ENCODE measurements at places on chromosomes 11 and 22. TPM values are rescaled to one million over a fixed set of nuclear protein-coding genes. Genes with fewer than 3 reads are reported as not detected.

DNA sequence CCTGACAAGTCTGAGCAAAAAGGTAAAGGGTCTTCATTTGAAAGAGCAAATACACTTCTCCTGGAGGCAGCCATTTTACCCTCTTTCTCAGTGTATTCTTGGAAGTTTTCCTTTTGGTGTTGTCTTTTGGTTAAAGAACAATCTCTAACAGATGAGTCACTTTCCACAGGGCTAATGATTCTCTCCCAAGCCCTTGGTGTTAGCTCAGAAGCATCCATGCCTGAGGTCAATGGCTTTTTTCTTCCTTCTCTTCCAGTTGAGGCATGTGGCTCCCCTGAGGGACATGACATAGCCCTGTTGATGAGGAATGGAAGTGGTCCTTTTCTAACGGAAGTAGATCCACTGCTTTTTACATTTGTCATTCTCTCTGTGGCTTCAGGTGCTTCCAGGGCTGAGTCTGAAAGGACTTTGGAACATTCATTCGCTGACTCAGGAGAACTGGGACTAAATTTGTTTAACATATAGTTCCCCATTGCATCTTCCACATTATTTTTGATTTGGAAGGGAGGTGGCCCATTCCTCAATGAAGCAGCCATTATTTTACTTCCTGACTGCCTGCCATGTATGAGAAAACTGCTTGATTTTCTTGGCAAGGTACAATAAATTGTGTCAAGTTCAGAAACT, 13.8 kb upstream of the POGLUT3 start:
- no peaks in the 10 kb centered on the region for H3K36me3 ChIP-seq
- H3K4me3 ChIP-seq: no peak overlapping the region
- H3K4me1 ChIP-seq: no peaks in the 10 kb centered on the region
- H3K27ac ChIP-seq: no peak overlapping the region

DNA sequence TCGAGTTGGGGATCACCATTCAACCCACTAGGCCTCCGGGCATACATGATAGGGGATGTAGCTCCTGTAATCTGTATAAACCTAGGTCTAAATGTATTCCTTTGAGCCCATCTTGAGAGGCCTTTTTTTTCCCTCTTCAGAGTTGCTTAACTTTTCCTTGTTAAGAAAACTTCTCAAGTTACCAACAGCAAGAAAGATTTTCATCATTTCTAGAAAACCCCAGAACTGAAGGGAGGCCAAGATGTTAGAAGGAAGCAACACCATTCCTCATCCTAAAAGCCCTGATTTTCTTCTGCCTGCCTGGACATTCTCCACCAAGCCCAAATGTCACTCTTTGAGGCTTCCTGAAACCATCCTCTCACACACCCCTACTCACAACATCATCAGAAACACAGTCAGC, 79.4 kb downstream of the TMPRSS5 start:
- H3K36me3 ChIP-seq: no peaks in the 10 kb centered on the region
- DNase-seq: no peak
- H3K4me1 ChIP-seq: no peaks in the 10 kb centered on the region

DNA sequence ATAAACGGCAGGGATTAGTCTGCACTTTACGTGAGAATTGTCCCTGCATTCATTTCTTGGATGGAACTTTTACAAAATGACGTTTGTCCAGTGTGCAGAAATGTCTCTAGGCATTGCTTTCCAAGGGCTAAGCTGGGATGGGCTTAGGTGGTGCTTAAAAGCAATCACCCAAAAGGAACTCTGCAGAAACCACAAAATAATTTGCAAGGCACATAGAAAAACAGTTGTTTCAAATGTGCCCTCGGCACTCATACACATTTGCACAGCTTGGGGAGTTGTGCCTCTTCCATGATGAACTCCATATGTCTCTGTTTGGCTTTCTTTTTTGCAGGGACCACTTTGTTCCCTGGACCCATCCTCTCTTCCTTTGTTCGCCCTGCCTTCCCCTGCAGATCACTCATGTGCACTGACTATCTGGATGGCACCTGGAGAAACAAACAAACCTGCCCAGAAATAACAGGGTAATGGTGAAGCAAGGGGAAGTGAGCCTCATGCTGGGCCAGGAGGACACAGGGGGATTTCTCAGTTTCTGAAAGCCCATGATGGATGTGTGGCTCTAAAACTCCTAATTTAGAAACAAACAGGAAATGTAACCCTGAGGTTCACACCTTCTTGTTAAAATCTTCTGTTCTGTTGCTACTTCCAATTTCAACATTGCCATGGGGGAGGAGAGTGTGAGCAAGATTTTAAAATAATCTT, 150.2 kb downstream of the SNX19 start:
- no peaks in the 10 kb centered on the region for H3K4me1 ChIP-seq
- no peak overlapping the region for H3K4me3 ChIP-seq
- H3K27ac ChIP-seq: no peak overlapping the region
- no peaks in the 10 kb centered on the region for H3K27me3 ChIP-seq
- no peak for DNase-seq

GRCh38 chr22:43349636-43350035, 6.5 kb upstream of the SCUBE1 start:
- H3K27me3 ChIP-seq: no peaks in the 10 kb centered on the region
- DNase-seq: no peak
- no peak overlapping the region for H3K4me3 ChIP-seq
- peaks cover 3% of the 10 kb centered on the region for H3K4me1 ChIP-seq

GRCh38 chr11:57598831-57599155, 1.3 kb downstream of the SERPING1 start:
- no peaks in the 10 kb centered on the region for H3K27me3 ChIP-seq
- no peaks in the 10 kb centered on the region for H3K36me3 ChIP-seq
- peaks cover 25% of the 10 kb centered on the region for H3K4me1 ChIP-seq
- no peak for DNase-seq
- peak overlapping the region; percentile 89 for H3K27ac ChIP-seq
- H3K4me3 ChIP-seq: peak overlapping the region; percentile 61

DNA sequence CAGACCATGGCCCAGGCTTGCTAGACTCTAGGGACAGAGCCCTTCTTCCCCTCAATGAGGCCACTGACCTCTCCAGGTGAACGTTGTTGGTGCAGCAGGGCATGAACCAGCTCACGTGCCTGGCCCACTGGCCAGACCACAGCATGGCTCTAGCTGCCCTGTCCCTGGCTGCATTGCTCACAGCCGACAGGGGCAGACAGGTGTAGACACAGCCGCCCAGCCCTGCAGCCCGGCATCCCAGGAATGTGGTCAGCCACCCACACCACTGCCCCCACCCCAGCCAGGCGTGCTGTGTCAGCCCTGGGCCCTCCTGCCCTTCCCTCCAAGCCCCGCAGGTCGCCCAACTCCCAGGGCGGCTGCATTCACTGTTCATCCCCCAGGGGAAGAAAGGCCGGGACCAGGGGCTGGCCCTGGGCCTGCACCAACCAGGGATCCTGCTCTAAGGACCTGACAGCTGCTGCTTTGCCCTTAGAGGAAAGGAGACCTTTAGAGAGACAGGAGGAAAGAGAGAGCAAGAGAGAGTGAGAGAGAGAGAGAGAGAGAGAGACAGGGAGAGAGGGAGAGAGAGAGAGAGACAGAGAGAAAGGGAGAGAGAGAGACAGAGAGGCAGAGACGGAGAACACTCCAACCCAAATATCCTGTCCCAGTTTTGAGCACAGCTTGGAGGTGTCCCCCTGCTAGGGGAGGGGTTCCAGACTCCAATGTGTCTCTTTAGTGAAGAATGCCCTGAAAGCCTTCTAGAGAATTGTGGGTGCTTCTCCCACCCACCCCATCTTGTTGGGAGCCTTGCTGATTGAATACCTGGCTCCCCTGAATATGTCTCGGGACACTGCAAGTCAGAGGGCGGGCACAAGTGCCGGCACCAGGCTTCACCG, 44.2 kb upstream of the LINC01488 start:
- no peaks in the 10 kb centered on the region for H3K27me3 ChIP-seq
- H3K36me3 ChIP-seq: no peaks in the 10 kb centered on the region
- H3K4me3 ChIP-seq: no peak overlapping the region
- peaks cover 3% of the 10 kb centered on the region for H3K4me1 ChIP-seq
- H3K27ac ChIP-seq: peak overlapping the region; percentile 33

- peaks cover 6% of the 10 kb centered on the region for H3K4me1 ChIP-seq
- H3K27me3 ChIP-seq: no peaks in the 10 kb centered on the region
- H3K27ac ChIP-seq: no peak overlapping the region
- H3K4me3 ChIP-seq: no peak overlapping the region
Measured at GRCh38 chr11:108235192-108235591, 12.3 kb downstream of the ATM start.

DNA sequence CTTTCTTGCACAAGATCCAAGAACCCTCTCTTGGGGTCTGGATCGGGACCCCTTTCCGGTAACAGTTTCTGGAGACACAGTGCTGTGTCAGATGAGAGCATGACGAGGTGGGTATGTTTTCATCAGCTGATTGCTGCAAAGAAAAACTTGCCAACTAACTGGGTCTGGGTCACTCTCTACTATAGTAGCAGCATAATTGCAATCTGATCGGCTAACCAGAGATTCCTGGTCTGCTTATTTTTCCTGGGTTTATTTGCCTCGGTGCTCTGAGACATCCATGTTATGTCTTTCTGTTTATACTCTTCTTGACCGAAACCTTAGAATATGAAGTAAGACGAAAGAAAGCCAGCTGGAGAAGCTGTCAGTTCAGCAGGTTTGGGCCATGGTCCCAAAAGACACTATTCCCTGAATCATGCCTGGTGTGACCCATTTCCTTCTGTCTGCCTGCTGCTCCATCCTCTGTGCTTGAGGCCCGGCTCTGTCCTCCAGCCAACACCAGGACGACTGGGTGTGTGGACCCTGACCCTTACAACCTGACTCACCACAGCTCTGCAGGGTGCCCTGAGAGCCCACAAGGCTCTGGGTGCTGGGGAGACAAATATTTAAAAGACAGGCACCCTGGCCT, 24.1 kb upstream of the CLMP start:
- H3K4me1 ChIP-seq: no peaks in the 10 kb centered on the region
- no peak for DNase-seq
- peak overlapping the region; percentile 46 for H3K27ac ChIP-seq
- no peaks in the 10 kb centered on the region for H3K27me3 ChIP-seq

GRCh38 chr22:50469377-50470305, 5.2 kb downstream of the SBF1 start:
- H3K27ac ChIP-seq: peak overlapping the region; percentile 20
- no peak overlapping the region for H3K4me3 ChIP-seq
- H3K27me3 ChIP-seq: no peaks in the 10 kb centered on the region

DNA sequence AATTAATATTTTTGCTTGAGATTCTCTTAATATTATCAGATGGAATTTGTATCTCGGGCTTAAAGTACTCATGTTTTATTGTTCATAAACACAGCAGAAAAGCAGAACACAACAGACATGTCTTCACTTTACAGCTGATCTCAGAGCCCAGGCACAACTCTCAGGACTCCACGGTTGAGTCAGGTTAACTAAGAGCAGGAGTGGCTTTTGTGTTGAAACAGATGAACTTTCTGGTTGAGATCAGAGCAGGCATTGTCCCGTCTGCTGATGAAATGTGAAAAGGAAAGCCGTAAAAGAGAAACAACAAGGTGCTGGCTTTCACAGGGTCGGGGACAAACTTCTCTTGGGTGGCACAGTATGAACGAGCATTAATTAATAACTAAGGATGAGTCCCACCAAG, 49.0 kb downstream of the JHY start:
- H3K4me1 ChIP-seq: no peaks in the 10 kb centered on the region
- DNase-seq: no peak
- H3K27me3 ChIP-seq: no peaks in the 10 kb centered on the region
- no peak overlapping the region for H3K4me3 ChIP-seq
- H3K36me3 ChIP-seq: no peaks in the 10 kb centered on the region

- H3K4me1 ChIP-seq: no peaks in the 10 kb centered on the region
- DNase-seq: no peak
- H3K27me3 ChIP-seq: no peaks in the 10 kb centered on the region
- no peak overlapping the region for H3K4me3 ChIP-seq
- H3K36me3 ChIP-seq: no peaks in the 10 kb centered on the region
Measured at GRCh38 chr22:30998329-30998728, 29.3 kb downstream of the TUG1 start.

DNA sequence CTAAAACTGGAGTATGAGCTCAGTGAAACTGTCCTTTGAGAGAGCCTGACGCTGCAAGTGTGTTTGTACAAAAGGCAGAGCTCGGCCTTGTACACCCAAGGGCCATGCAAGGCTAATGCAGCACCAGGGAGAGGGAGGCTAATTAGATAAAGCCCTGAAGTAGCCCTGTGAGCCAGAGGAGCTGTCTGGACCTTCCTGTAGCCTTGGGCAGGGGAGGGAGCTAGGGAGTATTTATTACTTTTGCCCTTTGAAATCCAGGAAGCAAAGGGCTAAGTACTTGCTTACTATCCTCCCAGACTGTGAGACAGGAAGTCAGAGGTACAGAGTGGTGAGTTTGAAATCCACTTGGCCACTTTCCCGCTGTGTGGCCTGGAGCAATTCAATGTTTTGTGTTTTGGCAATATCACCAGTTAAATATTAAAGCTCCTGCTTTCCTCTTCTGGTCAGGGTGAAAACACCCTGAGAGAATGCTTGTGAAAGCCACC, 10.2 kb upstream of the LDHA start:
- H3K36me3 ChIP-seq: no peaks in the 10 kb centered on the region
- H3K4me1 ChIP-seq: peaks cover 29% of the 10 kb centered on the region
- no peak overlapping the region for H3K4me3 ChIP-seq
- no peaks in the 10 kb centered on the region for H3K27me3 ChIP-seq

- H3K4me3 ChIP-seq: no peak overlapping the region
- no peaks in the 10 kb centered on the region for H3K36me3 ChIP-seq
- DNase-seq: no peak
- H3K4me1 ChIP-seq: no peaks in the 10 kb centered on the region
- no peaks in the 10 kb centered on the region for H3K27me3 ChIP-seq
Measured at GRCh38 chr11:45538939-45539338, 126.5 kb downstream of the CHST1 start.

DNA sequence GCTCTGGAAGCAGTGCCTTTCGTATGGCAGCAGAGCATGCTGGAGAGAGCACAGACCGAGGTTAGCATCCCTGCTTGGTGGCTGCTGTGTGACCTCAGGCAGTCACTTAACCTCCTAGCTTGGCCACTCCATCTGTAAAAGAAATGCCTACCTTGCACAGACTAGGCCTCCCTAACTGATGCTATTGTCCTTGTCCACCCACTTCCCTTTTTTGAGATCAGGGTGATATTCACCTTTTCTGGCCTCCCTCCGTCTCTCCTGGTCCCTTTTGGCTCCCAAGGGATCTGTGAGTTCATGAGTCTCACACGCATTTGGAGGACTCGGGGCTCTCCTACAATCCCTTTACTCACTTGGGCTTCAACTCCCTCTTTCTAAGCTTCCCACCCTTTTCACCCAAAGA, 37.2 kb downstream of the TECTA start:
- no peaks in the 10 kb centered on the region for H3K4me1 ChIP-seq
- no peak overlapping the region for H3K4me3 ChIP-seq
- H3K27me3 ChIP-seq: no peaks in the 10 kb centered on the region
- H3K27ac ChIP-seq: no peak overlapping the region

DNA sequence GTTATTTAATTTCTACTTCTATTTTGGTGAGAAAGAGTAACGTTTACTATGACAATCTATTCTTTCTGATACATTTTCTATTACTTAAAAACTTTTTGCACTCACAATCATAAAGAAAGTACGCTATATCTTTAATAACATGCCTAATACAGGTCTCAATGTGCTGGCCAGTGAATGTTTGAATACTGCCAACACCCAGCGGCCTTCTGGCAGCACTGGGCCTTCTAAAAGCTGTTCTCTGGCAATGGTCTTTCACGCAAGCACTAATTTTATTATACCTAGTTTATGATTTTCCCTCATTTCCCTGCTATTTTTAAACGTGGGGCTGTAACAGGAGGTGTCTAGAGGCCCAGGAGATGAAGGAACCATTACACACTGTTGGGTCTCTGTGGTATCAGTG, 349.8 kb upstream of the PITPNB start:
- H3K36me3 ChIP-seq: no peaks in the 10 kb centered on the region
- H3K27ac ChIP-seq: no peak overlapping the region
- H3K27me3 ChIP-seq: no peaks in the 10 kb centered on the region
- no peaks in the 10 kb centered on the region for H3K4me1 ChIP-seq

OR4A16 gene
- total RNA-seq: not detected

GGT1 gene
- total RNA-seq: 220 TPM

FGF19 gene
- total RNA-seq: 0.24 TPM

CHRM1 gene
- 3.0 TPM for total RNA-seq

SCGB1C1 gene
- not detected for total RNA-seq
